ENCODE measurements at places on chromosomes 2 and 18.

DNA sequence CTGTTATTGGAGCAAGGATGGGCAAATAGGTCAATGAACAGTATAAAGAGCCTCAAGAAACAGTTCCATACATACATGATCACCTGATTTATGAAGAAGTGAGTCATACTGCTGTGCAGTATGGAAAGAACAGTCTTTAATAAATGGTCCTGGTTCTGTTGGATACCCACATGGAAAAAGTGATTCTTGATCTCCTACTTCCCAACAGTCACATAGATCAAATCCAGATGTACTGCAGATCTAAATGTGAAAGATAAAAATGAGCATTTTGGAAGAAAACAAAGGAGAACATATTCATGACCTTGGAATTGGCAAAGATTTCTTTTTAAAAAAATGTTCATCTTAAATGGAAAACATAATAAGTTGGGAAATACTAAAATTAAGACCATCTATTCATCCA is 75.8 kb downstream of the CCDC148 start:
- no peak for DNase-seq

DNA sequence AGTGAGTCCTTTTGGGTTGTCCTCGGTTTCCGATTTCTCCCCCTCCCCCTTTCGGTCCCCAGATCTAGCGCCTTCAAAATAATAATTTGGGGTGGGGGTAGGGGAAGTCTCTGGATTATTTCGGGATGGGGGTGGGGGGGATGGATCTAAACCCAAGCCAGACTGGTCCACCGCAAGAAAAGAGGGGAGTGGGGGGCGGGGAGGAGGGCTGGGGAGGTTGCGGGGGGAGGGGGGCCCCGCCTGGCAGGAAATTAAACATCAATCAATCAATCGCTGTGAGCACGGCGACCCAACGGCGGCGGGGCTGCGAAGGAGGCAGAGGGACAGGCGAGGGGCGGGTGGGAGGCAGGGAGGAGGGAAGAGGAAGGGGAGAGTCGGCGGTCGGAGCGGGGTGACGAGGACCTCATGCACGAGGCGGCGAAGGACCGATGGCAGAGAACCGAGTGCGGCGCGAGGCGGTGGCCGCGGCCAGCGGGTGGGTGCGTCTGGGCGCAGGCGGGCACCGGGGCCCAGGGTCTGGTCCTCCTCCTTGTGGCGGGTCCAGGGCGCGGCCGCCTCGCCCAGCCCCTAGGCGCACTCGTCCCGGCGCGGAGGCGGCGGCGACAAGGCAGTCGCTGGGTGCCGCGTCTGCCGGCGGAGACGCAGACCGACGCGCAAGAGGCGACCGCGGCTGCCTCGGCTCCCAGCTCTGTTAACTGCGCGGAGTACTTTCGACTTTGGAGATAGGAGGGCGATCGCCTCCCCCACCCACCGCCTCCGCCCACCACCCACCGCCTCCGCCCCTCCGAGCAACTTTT is 468 bp upstream of the SATB2 start:
- peak; percentile 66 for DNase-seq

GRCh38 chr2:208657468-208657867 is 250.9 kb downstream of the PTH2R start:
- no peak for DNase-seq

- no peak for DNase-seq
Measured at GRCh38 chr2:239178954-239179353, 221.9 kb downstream of the HDAC4 start.

DNA sequence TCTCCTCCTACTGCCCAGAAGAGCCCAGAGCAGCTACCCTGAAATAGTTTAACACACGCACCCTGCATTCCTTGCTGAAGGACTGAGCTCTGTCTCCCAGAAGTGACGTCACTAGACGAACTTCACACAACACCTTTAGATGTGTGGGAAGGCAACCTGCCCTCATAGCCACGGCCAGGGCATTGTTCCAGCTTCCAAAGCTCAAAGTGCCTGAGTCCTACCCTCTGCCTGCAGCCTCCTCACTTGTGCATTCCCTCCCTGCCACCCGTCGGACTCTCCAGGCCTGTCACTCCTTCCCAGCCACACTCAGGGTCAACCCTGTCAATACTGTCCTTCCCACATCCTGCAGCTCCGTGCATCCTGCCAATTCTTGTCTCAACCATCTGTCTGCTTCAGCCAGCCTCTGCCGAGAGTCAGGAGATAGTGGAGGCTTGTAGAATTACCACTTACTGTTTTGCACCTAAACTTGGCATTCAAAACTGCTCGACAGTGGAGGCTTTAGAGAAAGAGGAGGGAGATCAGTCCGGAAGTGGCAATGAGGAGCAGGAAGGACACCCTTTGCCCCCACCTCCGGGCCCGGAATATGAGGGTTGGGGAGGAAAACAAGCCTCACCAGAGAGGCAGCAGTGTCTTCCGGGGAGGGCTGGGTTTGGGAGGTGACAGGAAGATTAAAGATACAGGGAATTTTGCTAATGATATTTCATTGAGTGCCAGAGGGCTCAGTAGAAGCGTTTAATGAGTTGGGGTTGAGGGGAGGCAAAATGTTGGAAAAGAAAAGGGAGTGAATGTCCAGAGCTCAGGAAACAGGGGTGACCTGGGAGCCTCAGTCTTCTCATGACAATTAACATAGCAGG is 72.3 kb upstream of the ATG16L1 start:
- DNase-seq, result no peak

DNA sequence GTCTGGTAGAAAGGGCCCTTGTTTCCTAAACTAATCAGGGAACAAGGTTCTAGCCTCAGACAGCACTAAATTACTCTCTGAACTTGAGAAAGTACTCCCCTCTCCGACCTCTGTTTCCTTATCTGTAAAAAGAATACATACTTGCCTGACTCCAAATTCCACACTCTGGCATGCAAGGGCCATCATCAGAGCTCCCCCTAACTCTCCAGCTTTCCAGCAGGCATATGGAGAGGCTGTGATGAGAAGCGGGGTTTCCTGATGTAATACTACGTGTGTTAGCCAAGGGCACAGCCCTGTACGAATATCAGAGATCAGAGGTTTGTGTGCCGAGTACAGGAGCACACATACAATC is 1.8 kb upstream of the EVA1A start:
- DNase-seq, result no peak

- no peak for DNase-seq
Measured at GRCh38 chr18:23591011-23591410, 4.7 kb upstream of the NPC1 start.

GRCh38 chr18:48300463-48300961 is 108.7 kb downstream of the ZBTB7C start:
- peak; percentile 36 for DNase-seq

DNA sequence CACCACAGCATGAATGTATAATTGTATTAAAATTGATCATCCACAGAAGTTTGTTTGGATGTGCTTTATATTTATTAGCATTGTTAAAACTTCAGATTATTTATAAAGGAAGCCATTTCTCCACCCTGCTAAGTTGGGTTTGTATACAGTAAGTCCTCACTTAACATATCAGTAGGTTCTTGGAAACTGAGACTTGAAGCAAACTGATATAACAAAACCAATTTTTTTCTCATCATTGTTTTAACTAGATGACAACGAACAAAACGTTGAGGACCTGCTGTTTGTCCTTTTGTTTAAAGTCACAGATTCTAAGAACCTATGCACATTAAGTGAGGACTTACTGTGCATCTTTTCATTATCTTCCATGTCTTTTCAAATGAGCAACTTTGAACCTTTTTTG is 17.1 kb downstream of the C2orf69 start:
- DNase-seq, result no peak

DNA sequence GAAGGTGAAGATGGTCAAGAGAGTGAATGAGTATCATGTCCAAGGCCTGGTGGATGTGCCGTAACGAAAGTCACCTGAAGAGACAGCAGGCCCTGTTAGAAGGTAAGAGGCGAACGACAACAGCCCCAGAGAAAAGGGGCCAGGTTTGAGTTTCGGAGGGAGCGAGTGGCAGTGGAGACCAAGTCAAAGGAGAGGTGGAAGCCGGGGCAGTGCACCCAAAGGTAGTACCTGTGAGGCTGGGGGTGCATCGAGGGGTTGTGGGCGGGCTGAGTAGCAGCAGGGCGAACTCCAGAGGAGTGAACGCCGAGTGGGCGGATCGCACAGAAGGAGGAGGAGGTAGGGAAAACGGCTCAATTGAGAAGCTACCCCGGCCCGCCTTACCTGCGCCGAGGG is 358 bp downstream of the USP37 start:
- no peak for DNase-seq

DNA sequence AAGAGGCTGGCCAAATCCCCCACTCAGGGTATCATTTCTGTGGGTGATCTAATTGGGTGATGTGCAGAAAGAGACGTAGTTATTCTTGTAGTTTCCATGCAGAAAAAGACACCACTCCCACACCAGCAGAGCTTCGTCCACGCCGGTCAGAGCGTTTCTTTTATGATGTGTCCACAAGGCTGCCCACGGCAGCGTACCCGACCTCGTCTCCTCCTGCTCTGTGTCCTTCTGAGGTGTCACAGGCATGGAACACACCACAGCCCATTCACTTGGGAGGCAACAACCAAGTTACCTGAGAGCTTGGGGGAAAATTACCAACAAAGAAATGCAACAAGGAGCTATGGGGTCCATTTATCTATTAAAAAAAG is 131.3 kb downstream of the PXDN start:
- no peak for DNase-seq

DNA sequence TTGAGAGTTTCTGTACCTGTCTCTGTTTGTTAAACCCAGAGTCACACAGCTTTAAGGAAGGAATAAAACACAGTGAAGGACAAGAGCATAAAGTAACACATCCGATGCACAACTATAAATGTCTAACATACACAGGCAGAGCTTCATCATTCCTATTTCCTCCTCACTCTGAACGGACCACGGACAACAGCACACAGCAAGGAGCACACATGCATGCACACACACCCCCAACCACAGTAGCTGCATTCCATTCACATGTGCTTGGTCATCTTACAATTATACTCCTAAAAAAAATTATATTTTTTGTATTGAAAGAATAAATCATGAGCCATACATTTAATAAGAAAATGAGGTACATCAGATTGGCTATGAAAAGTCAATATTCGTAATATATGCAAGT is 58.3 kb downstream of the ID2 start:
- no peak for DNase-seq

DNA sequence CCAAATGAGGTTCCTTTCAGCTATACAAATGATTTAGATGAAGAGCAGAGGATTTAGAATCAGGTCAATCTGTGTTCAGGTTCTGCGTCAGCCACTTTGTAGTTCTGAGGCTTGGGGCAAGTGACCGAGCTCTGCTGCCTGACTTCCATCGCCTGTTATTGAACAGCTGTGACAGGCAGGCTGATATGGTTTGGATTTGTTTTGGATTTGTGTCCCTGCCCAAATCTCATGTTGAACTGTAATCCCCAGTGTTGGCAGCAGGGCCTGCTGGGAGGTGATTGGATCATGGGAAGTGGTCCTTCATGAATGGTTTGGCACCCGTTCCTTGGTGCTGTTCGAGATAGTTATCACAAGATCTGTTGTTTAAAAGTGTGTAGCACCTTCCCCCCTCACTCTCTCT is 18.6 kb downstream of the TYMS start:
- no peak for DNase-seq

DNA sequence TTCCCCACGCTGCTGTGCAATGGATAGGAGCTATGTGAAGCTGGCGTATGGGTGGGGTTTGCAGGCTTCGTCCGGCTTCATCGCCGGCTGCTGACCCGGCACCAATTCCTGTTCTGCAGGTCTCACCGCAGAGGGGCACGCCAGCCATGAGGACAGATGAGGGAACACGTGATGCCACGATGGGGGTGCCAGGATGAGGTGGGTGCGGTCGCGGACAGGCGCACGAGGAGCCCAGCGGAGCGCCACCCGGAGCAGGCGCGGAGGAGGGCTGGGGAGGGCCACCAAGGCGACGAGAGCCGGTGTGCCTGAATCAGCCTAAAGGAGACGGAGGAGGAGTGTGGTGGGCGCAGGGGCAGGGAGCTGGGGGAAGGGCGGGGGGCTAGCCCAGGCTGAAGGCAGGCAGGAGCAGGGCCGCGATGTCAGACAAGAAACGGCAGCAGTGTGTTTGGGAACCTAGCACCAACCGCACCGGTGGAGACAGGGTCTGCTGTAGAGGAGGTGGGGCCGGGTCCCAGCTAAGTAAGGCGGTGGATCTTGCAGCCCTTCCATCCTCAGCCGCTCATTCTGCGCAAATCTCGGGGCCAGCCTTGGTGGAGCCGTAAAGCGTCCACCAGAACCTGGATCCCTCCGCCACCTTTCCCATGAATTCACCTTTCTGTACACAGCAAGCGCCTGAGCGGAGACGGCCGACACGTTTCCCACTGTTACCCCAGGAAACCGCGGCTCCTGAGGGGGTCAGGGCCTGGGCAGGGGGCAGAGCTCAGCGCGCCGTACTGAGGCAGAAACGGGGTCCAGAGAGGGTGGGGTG is 17.0 kb upstream of the CD8A start:
- DNase-seq, result peak; percentile 60
